ENCODE measurements at places on chromosomes 11 and 22.

DNA sequence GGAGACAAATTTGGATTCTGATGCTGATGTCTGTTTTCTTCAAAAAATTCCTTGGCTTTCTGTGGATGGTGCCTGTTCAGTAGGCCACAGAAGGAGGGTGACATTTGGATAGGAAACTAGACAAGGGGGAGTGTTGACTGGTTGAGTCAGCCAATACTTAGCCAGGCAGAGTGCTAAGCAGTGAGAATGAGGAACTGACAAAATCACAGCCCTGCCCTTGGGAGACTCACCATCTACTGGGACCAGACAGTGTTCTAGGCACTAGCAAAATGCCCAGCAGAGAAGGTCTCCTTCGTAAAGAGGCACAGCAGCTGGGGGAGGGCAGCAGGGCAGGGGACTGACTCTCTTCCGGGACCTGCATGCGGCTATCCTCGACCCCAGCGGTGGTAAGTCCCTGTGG lies 190.2 kb downstream of the DSCAML1 start:
- DNase-seq = no peak

- DNase-seq = no peak
Measured at GRCh38 chr22:43861529-43861928, 784 bp downstream of the SULT4A1 start.

DNA sequence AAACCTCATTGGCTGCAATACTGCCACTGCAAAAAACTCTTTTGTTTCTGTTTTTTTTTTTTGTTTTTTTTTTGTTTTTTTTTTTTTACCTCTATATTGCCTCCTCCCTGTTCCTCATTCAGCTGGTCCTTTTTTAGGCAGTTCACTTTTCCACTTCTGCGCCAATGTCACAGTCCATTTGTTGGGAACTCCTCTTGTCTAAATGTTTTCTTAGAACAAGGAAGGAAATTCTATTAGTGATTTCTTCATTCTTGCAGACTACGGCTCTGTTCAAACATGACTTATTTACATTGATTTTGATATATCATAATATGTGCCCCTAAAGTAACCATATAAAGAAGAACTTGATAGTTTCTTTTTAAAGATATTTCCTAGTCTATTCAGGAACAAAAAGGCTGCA lies 2.9 kb downstream of the FAM118B start:
- DNase-seq = no peak

GRCh38 chr22:41140365-41140957 lies 48.1 kb downstream of the EP300 start:
- no peak for DNase-seq

GRCh38 chr22:46472722-46473016 lies 64.8 kb downstream of the CELSR1 start:
- no peak for DNase-seq

All from HCEC 1CT (cell line).